ENCODE measurements at places on chromosomes 5 and 9. TPM values are rescaled to one million over a fixed set of nuclear protein-coding genes. Genes with fewer than 3 reads are reported as not detected.

DNA sequence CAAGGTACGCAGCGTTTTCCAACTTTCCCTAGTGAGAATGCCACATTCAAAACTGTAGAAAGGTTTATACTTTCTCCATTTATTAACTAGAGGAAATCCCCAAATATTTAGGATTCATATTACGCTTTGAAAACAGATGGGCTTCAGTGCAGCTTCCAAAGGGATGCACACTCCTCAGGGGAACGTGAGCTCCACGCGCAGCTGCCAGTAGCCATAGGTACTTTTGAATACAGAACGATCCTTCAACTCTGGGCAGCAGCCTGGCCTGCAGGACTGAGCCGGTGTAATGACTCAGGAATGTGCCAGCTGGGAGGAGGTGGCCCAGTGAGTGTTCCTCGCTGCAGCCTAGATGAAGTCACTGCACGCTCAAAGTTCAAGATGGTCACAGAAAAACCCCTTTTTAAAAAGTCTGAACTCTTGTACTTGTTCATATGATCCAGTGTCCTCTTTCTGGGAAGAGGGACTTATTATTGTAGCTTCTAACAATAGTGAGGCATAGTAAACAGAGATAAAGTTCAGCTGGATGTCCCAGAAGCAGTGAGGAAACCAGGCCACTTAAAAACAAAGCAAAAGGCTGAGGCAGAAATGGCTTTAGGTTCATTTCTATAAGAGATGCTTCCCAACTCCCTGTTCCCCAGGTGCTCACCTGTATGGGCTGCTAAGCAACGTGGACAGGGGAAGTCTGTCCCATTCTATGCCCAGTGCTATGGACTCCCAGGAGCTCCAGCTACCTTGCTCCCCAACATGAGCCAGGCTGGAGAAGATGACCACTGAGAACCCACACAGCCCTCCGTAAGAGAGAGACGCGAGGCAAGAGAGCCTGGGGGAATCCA lies 130.0 kb downstream of the LHFPL2 start:
- peak; percentile 55 for DNase-seq

- no peak for DNase-seq
These were observed 15.8 kb upstream of the RNU6ATAC start for GRCh38 chr9:134179918-134180785.

Gene PTGES2
- 33.8 TPM for polyA plus RNA-seq

GRCh38 chr5:180739271-180739670 lies 587 bp downstream of the OR2Y1 start:
- no peak for DNase-seq

- DNase-seq = no peak
These were observed 327.5 kb downstream of the CAAP1 start for GRCh38 chr9:26565118-26565517.

DNA sequence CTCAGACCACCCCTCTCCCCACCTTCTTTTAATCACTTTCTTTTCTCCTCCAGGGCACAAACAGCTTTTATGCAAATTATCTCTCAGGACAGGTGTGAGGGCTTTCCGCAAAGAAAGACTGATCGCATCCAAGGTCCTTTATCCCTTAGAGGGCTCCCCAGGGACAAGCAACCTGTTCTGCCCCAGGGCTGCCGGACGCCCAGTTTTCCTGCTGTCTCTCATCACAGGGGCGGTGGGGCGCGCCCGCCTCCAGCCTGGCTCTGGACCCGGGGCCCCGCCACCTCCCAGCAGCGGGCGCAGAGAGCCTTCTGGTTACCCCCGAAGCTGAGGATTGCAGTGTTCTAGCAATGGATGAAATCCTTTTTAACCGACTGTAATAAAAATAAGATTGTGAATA lies 266.1 kb downstream of the CWC27 start:
- DNase-seq = no peak

Gene PCDHB9
- polyA plus RNA-seq = 4.6 TPM

DNA sequence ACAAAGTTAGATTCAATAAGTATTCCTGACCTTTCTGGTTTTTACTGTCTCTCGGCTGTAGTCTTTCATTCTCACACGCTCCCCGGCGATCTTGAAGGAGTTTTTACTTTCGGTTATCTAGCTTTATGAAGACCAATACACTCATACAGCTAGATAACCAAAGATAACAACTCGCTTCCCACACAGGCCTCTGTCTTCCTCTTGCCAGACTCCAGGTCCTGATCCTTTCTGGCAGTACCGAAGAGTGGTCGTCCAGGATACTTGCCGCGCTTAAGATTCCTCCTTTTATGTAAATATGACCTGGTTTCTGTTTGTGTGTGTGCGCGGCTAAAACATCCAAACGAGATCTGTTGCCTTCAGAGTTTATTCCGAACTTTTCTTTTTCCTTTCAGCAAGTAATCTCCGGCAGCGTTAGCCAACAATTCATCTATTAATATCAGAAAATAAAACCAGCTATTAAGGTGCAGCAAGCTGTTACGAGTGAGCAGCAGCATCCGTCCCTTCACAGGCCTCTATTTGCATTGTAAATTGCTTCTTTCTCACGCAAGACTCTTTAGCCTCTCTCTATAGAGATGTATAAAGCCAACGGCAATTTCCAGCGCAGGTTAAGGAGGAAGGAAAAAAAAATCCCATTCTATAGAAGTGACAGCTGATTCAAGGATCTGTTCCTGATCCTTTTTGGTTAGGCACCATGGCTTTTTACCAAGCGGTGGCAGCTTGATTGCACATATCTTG lies 216.1 kb downstream of the MEF2C start:
- no peak for DNase-seq

- no peak for DNase-seq
These were observed 197.4 kb downstream of the WDR70 start for GRCh38 chr5:37576552-37576951.

Gene MAST4
- 89.4 TPM for polyA plus RNA-seq

Gene NR6A1
- polyA plus RNA-seq = 0.63 TPM

Gene SLC4A9
- polyA plus RNA-seq = 0.12 TPM

Gene ARHGEF39
- polyA plus RNA-seq = 7.3 TPM

Measured in muscle of arm (tissue), 14 donors.